Cardiac muscle cell (in vitro differentiated cells and primary cell): ENCODE measurements at places on chromosomes 1 and 21.

DNA sequence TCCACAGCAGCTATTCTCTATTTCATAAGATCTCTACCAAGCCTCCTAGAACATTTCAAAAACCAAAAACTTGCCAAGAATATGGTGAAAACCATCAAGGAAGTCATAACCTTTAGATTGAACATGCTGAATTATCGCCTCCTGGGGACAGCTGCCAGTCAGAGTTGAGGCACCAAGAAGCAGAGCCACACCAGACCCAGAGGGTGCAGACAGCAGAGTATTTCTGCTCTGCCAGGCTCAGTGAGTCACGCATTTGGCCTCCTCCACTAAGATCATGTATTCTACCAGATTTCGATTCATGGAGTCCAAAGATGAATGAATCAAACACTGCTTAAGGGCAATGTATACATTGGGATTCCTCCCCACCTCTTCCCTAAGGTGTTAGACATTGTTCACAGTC lies 2.1 kb downstream of the F3 start:
- no peak for DNase-seq

DNA sequence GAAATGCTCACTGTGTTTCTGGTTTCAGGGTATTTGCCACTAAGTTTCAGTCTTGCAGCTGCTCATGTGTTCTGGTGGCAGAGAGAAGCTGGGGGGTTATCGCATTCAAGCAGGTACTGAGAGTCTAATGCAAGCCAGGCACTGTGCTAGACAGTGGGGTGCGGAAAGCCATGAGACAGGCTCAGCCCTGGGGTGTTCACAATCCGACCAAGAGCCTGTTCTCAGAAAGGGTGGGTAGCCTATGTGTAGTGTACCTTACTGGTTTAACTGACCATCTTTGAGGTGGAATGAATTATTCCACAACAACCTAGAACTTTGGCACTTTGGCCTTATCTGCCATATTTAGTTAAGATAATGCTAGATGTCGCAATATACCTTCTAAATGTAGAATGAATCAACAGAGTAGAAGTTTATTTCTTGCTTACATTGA lies 55.3 kb upstream of the ROR1 start:
- no peak for DNase-seq

DNA sequence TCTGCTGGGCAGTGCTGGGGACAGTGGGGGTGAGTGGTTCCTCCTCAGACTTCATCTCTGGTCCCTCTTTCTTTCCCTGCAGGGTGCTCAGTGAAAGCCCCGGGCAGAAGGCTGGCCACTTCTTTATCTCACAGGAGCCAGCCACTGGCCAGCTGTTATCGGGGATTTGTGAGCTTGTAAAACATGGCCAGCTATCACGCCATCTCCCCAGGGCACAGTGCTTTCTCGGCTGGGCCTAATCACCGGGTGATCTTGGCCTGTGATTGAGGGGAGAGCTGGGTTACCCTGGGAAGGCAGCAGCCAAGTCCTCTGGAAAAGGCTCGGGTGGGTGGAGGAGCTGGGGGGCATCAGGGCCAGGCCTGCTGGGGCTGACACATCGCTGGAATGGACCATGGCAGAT lies 83.0 kb downstream of the IGSF21 start:
- DNase-seq, result no peak

- peak; percentile 15 for DNase-seq
Measured at GRCh38 chr1:65371544-65371943, 48.9 kb upstream of the LEPR start.

- no peak for DNase-seq
Measured at GRCh38 chr1:215181518-215181917, 99.0 kb downstream of the KCNK2 start.
